ENCODE measurements at places on chromosomes 16 and 17.
A peak's percentile ranks its signal among the peaks of the same experiment; 100 is the strongest.

- DNase-seq = no peak
Measured at GRCh38 chr16:54912720-54913119, 17.9 kb upstream of the IRX5 start.

DNA sequence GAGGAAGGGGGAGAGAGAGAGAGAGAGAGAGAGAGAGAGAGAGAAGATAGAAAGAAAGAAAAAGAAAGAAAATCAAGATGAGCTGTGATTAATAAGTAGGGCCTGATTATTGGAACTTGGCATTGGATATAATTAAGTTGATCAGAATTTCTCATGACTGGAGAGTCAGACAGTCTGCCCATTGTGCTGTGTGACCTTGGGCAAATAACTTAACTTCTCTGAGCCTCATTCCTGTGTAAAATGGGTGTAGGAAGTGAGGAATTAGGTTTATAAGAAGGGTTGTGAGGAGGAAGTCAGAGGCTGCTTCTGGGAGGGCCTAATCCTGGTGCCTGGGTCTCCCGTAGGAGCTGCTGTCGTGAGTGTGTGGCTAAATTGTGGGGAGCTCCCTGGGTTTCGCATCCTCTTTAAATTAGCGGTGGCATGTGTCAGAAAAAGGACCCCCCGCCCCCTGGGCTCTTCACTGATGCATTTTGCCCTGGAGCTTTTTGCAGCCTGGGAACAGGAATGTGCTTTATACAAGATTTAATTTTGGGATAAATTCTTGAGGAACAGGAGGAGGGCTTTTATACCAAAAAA lies 76.0 kb downstream of the CMIP start:
- no peak for DNase-seq

- DNase-seq = no peak
Measured at GRCh38 chr17:6524520-6524919, 31.8 kb downstream of the PITPNM3 start.

DNA sequence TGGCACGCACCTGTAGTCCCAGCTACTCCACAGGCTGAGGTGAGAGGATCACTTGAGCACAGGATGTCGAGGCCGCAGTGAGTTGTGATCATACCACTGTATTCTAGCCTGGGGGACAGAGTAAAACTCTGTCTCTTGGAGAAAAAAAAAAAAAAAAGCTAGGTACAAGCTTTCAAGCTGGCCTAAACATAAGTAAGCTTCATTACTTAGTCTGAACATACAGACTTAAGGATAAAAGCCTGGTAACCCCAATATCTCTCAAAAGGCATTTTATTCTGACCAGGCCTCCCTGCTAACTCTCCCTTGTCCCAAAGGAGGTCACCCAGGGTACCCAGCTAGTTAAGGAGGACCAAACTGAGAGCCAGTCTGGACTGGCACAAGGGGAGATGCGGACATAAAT lies 46.2 kb downstream of the TOM1L2 start:
- no peak for DNase-seq

- no peak for DNase-seq
Measured at GRCh38 chr16:13052431-13052830, 151.0 kb downstream of the SHISA9 start.

DNA sequence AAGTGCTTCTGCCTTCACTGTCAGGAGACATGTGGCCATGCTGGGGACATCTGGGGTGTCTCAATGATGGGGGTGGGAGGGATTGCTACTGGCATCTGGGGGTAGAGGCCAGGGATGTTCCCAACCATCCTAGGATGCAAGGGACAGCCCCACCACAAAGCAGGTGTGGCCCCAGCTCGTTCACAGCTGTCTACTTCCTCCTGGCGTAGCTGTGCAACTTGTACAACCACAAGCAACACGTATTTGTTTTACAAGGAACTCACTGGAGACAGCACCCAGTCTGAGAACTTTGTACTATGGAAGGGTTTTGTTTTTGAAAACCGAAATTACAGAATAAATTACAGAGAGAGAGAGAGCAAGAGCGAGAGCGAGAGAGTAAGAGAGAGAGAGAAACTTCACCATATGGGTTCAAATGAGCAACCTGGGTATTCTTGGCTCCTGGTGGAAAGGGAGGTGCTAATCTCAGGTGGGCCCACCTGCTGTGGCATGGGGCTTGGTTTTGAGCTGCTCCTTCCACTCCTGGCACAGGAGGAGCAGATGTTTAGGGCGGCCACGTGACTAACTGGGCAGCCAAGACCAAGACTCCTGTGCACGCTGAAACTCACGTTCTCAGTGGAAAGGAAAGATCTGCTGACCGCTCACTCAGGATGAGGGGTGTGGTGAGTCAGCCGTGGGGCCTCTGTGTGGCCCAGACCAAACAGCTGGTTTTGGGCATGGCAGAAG lies 17.5 kb upstream of the TNFRSF13B start:
- DNase-seq = no peak

DNA sequence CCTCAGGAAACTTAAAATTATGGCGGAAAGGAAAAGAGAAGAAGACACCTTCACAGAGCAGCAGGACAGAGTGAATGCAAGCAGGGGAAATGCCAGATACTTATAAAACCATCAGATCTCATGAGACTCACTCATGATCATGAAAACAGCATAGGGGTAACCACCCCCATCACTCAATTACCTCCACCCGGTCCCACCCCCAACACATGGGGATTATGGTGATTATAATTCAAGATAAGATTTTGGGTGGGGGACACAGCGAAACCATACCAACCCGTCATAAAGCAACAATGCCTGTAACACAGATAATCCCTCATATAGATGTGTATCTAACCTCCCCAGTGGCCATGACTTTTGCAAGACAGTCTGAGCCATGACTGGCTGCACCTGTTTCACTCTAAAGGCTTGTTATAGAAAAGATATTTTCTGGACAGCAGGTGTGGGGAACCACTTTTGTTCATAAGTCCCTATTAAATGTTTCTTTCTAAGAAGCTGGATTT lies 7.0 kb upstream of the GSDMA start:
- no peak for DNase-seq

DNA sequence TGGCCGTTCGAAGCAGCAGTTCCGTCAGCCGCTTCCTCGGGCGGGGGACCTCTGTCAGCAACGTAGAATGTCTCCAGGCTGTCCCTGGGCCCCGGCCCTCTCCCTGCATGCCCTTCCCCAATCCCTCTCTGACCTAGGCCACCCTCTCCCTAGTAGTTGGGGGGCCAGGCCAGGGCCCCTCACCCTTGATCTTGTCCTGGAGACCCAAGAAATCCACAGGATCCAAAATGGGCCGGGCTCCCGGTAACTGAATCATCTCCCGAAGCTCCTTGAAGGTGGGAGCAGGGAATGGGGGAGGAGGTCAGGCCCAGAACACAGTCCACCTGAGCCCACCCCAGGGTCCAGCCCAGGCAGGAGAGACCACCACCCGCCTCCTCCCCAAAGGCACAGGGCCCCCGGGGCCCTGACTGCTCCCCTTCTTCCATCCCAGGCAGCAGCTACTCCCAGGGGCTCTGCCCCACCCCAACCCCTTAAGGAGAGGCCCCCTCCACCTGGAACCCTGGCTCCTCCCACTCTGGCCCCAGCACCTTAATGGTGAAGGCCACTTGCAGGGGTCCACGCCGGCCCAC lies 4.7 kb upstream of the GRIN2C start:
- no peak for DNase-seq

DNA sequence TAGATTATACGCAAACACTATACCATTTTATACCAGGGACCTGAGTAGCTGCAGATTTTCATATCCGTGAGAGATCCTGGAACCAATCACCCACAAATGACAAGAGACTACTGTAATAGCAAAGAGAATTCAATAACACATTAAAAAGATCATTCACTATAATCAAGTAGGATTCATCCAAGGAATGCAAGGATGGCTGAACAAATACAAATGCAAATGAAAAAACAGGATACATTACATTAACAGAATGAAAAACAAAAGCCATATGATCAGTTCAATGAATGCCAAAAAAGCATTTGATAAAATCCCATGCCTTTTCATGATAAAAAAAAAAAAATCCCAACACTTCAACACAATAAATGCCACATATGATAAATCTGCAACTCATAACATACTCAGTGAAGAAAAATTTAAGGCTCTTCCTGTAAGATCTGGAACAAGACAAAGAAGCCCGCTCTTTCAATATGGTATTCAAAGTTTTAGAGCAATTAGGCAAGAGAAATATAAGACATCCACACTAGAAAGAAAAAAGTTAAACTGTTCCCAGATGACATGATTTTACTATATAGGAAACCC lies 29.0 kb downstream of the N4BP1 start:
- no peak for DNase-seq

DNA sequence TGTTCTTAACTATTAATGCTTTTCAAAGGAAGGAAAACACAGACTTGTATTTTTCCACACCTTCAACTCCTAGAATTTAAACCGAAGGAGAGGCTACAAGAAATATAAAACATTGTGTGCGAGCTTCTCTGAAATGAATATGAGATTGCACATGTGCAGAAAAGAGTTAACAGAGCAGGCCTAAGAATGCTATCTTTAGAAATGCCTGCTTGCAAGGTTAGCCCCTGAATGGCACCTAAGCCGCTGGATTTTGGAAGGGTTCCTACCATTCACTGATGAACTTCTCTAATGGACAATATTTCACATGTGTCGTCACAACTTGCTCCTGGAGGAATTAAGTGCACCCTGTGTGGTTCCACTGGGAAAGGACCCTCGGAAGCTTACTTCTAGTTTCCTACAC lies 69.3 kb downstream of the FBXL20 start:
- DNase-seq = no peak

GRCh38 chr16:58201163-58201562 lies 3.3 kb upstream of the CSNK2A2 start:
- DNase-seq = no peak

DNA sequence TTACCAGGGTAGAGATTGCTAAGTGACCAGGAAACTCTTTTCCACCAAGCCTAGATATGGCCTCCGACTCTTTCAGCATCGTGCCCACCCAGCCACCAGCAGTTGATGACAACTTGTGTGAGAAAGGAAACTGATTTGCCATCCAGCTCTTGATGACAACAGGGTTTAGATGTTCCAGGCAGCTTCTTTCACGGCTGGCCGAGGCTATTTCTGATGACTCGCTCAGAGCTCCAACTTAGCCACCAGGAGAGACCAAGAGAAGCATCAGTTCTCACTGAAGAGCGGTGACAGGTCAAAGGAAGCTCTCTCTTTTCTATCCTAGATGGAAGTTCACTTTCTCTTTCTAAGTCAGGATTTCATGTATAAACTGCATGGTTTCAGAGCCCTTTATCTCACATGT lies 61.2 kb downstream of the MPHOSPH6 start:
- no peak for DNase-seq

DNA sequence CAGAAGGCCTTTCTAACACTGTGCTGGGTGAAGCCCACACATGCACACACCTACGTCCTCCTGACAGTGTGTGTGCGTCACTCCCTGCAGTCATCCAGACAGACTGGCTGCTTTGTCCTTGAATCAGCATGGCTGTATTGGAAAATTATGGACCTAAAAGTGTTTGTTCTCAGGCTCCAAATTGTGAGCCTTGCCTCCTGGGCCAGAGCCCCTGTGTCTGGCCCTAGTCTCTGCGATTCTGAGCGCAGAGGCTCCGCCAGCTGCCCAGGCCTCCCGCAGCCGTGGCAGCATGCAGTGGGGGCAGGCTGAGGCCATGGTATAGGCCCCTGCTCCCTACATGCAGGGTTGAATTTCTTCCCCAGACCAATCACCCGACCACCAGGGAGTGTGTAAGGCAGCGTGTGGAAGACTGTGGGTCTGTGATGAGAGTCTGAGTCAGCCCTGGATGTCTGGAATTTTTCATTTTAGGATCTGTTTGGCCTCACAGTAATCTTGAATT lies 166.9 kb downstream of the LGALS9B start:
- no peak for DNase-seq

DNA sequence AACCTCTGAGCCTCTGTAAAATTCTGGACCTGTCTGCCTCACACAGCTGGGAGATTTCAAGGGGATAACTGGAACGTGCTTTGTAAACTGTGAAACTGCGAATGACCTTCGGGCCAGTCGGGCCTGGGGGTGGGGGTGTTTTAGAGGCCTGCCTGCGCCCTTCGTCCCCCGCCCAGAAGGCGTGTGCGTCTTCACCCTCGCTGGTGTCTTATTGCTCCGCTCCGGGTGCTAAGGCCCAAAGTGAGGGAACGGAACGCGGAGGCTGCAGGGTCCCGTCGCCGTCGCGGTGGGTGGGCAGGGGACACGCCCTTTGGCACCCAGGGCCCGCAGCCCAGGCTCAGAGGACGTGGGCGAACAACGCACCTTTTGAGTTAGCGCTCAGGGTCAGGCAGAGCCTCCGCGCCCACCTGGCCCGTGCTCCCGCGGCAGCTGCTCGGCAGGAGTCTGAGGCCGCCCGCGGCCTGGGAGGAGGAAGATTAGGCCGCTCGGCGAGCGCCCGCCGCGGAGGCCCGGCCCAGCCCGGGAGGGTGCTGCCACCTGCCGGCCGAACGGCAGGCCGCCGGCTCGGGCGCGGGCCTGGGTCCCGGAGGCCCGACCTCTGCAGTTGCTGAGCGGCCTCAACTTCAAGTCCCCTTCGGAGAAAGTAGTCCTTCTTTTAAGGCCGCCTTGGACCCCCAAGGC lies 29.7 kb downstream of the DCAKD start:
- peak; percentile 28 for DNase-seq

- no peak for DNase-seq
Measured at GRCh38 chr17:65018610-65019316, 37.8 kb downstream of the GNA13 start.

GRCh38 chr17:66849851-66850580 lies 15.1 kb downstream of the CACNG5 start:
- DNase-seq = no peak

DNA sequence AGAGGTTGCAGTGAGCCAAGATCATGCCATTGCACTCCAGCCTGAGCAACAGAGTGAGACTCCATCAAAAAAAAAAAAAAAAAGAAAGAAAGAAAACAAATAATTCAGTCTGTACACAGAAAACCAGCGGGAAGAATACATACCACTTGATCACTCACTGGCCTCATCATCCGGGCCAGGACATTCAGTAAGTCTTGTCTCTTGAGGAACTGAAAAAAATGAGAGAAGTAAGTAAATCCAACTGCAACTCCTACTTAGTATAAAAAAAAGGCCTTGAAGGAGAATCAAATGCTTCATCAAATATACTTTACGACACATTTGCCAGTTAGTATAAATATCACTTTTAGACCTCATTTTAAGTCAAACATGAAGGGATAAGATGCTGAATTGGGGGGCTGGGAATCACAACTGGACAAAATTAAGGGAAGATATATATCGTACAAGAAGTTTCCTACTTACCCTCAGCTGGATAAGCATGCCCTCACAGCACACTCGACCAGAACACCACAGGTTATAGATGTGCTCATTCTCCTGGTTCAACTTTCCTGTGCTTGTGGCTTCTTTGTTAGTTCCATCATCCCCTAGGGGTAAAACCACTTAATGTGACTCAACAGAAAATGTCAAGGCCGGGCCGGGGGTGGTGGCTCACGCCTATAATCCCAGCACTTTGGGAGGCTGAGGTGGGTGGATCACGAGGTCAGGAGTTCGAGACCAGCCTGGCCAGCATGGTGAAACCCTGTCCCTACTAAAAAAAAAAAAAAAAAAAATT lies 12.4 kb downstream of the CCDC47 start:
- DNase-seq = no peak

- DNase-seq = no peak
Measured at GRCh38 chr16:66264311-66265047, 102.0 kb upstream of the CDH5 start.
